GM03348 (cell line): ENCODE measurements at places on chromosomes 3 and 15.

DNA sequence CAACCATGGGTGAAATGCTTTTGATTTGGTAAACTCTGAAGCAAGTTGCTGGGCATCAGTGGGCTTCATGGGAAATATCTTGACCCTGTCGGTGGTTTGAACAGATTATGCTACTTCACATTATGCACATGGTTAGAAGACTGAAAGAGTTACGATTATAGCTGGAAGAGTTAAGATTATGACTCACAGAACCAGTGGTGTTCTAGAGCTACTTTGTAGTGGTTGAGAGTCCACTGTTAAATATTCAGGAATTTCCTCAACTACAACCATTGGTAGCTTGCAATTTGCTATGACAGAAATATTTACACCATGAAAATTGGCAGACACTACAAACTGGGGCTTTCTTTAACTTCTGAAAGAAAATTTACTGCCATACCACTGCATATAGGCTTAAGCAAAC lies 99.3 kb downstream of the GADL1 start:
- no peak for DNase-seq

DNA sequence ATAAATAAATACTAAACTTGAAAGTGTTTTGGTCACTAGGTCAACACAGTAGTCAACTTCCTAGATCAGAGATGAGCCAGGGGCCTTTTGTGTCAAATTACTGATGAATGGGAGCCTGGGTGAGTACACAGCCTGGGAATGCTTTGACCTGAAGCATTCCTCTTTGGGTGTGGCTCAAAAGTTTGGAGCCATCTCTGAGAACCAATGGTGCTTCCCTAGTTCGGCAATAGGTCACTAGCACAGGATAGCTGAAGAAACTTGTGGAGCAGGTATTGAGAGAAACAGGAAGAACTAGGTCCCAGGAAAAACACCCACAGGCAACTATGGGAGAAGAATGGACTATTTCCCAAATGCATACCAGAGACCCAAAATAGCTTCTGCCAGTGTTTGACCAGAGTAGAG lies 56.6 kb upstream of the PLXND1 start:
- peak; percentile 13 for DNase-seq

DNA sequence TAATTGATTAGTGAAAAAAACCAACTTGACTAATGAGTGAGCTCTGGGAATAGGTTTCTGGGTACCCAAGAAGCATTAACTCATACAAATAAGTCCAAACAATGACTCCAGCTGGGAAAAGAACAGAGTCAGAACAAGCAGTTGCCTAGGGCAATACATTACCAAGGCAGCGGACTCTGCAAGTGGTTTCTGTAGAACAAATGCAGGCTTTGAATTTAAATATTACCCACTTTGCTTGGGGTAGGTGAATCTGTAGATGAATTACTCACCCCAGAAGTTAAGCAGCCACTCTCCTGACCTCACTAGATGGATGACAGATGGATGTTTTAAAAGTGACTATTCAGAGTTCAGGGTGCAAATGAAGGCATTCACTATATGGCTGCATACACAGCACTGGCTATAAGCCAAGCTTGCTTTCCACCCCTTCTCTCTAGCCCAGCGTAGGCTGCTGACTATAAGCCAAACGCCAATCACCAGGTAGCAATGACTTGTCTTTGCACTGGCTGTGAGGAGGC lies 73.1 kb upstream of the BHLHE40 start:
- no peak for DNase-seq

- DNase-seq: no peak
Measured at GRCh38 chr15:40281801-40282146, 1.1 kb downstream of the ANKRD63 start.

GRCh38 chr3:177792311-177793030 lies 595.2 kb upstream of the TBL1XR1 start:
- DNase-seq: peak; percentile 23

GRCh38 chr3:82194870-82195269 lies 433.4 kb upstream of the GBE1 start:
- DNase-seq: no peak

DNA sequence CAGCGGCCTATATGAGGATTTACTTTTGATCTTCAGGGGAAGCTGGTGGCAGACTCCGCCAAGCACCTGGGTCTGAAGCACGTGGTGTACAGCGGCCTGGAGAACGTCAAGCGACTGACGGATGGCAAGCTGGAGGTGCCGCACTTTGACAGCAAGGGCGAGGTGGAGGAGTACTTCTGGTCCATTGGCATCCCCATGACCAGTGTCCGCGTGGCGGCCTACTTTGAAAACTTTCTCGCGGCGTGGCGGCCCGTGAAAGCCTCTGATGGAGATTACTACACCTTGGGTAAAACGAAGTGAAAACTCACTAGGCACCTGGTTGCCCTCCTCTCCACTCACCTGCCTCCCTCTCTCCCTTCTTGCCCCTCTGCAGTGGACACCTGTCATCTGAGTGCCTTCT lies 33.8 kb upstream of the TRA2B start:
- no peak for DNase-seq

DNA sequence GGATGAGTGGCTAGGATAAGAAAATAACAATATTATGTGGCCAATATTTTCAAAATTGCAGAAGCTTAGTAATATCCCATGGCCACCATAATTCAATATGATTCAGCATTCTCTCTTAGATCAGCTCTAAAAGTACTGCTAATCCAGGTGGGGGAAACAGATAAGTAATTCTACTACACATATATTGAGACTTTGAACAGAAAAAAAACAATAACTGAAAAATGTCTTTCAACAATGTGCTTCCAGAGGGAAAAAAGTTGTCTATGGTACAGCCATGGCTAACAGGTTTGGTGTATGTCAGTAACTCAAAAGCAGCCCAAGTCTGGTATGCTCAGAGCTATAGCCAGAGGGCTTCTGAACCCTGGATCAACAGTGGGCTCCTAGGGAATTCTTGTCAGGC lies 42.4 kb upstream of the PPIB start:
- DNase-seq: no peak

GRCh38 chr15:100167884-100168375 lies 173.8 kb downstream of the ADAMTS17 start:
- no peak for DNase-seq

DNA sequence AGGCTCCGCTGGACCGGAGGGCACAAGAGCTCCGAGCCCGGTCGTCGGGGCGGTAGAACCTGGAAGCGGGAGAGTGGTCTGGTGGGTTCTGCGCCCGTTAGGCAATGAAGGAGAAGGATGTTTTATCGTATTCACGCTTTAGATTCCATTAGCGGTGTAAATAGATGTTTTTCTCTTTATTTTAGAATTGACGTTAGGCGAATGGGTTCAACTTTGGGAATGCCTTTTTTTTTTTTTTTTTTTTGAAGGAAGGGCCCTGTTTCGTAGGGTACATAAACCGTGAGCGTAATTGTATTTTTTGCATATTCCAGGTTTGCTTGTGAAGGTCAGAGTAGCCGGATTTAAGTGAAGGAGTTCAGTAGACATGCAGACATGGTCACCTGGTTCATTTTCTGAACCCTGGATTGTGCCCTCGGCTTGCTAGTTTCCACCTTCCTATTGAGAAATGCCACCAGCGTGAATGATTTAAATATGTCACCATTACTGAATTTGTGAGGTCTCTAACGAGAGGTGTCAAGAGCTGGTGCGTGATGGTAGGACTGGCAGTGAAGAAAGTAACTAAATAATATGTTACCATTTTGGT lies 808 bp downstream of the RBM6 start:
- no peak for DNase-seq

- no peak for DNase-seq
Measured at GRCh38 chr3:29214009-29214658, 66.7 kb upstream of the RBMS3 start.

- DNase-seq: no peak
Measured at GRCh38 chr3:5068531-5069050, 53.5 kb upstream of the ARL8B start.

- no peak for DNase-seq
Measured at GRCh38 chr3:180684807-180685206, 5.5 kb upstream of the CCDC39 start.

DNA sequence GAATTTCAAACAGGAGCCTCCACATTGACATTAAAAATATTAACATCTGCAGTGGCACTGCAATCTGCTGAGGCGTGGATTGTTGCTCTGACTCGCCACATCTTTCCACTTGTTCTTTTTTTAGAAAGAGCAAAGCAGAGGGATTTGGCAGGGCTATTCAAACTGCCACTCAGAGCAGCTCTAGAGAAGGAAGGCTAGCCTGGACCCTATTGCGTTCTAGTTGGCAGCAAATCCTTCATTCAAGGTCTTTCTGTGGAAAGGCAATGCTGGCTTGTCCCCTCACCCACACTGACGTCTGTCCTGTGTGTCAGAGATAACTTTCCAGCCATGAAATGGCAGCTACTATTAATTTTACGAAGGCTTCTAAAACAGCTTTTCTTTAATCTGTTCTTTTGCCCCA lies 483.2 kb upstream of the SGO1 start:
- peak; percentile 24 for DNase-seq

DNA sequence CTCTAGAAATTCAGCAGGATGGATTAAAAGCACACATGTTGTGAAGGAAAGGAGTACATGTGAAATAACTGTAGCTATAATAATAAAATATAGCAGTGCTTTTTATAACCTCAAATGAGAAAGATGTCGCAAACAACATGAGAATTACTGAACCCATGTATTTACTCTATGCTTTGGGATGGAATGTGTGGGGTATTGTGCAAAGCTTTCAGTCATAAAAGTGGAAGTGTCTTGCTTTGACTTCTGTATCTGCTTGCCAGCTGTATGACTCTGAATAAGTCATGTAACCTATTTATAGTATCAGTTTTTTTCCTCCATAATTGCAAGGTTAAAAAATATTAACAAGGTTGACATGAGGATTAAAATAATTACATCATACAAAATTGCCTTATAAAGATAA lies 519.3 kb upstream of the CADM2 start:
- no peak for DNase-seq

DNA sequence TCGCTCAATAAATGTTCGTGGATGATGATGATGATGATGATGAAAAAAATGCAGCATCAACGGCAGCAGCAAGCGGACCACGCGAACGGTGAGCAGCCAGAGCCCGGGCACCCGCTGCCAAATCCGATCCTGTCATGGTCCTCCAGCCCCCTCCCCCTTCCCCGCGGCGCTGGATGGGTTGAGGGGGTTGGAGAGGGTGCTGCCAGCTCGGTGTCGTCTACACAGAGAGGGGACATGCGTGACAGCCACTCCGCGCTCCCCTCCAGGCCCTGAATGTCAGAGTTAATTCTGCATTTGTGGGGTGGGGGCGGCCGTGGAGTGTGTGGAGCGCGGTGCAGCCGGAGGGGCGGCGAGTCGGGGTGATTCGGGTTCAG lies 722 bp downstream of the CACNA1D start:
- DNase-seq: no peak

GRCh38 chr3:1969281-1969680 lies 129.4 kb upstream of the CNTN4 start:
- DNase-seq: no peak

- DNase-seq: peak; percentile 71
Measured at GRCh38 chr15:64162478-64162868, 349 bp downstream of the PPIB start.

DNA sequence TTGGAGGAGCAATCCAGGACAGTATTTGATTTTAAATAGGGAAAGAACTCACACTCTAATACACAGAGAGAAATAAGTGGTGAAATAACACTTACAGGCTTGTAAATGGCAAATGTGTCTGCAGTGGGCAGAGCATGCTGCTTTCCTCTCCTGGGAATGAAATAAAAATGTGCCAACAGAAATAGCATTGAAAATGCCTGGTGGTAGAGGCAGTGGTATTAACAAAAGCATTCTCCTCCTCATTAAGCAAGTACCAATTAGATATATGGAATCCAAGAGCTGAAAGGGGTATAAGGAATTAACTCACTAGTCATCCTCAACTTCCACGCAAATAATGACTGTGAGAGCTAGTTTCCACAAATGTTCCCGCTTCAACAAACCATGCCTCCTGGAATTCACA lies 364.1 kb upstream of the KCNMB2 start:
- DNase-seq: no peak

GRCh38 chr15:77076323-77076915 lies 5.5 kb upstream of the TSPAN3 start:
- DNase-seq: no peak

DNA sequence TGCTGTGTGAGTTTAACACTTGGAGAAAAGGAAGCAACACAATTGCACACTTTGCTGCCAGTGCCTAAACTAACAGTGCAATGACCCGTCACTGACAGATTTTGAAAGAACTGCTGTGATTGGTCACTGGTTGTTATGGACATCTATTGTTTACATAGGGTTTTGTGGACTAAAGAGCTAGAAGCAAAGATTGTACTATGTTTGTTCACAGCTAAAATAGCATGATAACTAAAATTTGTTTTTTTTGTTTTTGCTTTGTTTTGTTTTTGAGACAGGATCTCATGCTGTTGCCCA lies 112.4 kb upstream of the GOLGA8J start:
- no peak for DNase-seq
